ENCODE measurements at places on chromosomes 6 and 20. TPM values are rescaled to one million over a fixed set of nuclear protein-coding genes. Genes with fewer than 3 reads are reported as not detected.

The FOXS1 gene
- total RNA-seq: not detected

The HDGFL1 gene
- total RNA-seq: not detected

The GZF1 gene
- 8.5 TPM for total RNA-seq

The NKAIN2 gene
- not detected for total RNA-seq

The CALHM5 gene
- 0.11 TPM for total RNA-seq

The FLRT3 gene
- 61.2 TPM for total RNA-seq

The CLDN20 gene
- not detected for total RNA-seq

The CAGE1 gene
- total RNA-seq: 0.07 TPM

The ECHDC1 gene
- 48.6 TPM for total RNA-seq

The ARMH2 gene
- total RNA-seq: not detected

The DLL1 gene
- 18.8 TPM for total RNA-seq

The REM1 gene
- not detected for total RNA-seq

The OOEP gene
- total RNA-seq: 0.49 TPM

The FOXO3 gene
- total RNA-seq: 23.3 TPM

The PDE7B gene
- total RNA-seq: not detected

The BPIFB3 gene
- total RNA-seq: not detected

The SIRT5 gene
- 8.8 TPM for total RNA-seq

The CST7 gene
- not detected for total RNA-seq

The LHFPL5 gene
- total RNA-seq: not detected

The NKX2-4 gene
- not detected for total RNA-seq

The BPIFA1 gene
- total RNA-seq: not detected

The APCDD1L gene
- total RNA-seq: 4.4 TPM

The WFDC11 gene
- total RNA-seq: not detected

The RPP21 gene
- 58.5 TPM for total RNA-seq

The RFX6 gene
- not detected for total RNA-seq

The MYBL2 gene
- total RNA-seq: 66.7 TPM

The TXNDC5 gene
- 157 TPM for total RNA-seq

The TRIM10 gene
- total RNA-seq: not detected

The CD109 gene
- 42.4 TPM for total RNA-seq

The PAX1 gene
- total RNA-seq: not detected

The RGS17 gene
- 0.32 TPM for total RNA-seq

The BCAS1 gene
- not detected for total RNA-seq

The PAK5 gene
- not detected for total RNA-seq

The NRSN2 gene
- total RNA-seq: 26.7 TPM

The TP53TG5 gene
- not detected for total RNA-seq

The NHLRC1 gene
- 2.1 TPM for total RNA-seq

The PPP1R14C gene
- 32.5 TPM for total RNA-seq

The EYA2 gene
- not detected for total RNA-seq

The GJA1 gene
- total RNA-seq: 70.7 TPM

The FLOT1 gene
- 50.0 TPM for total RNA-seq

The CPNE5 gene
- not detected for total RNA-seq
